Tibial nerve (tissue), 4 donors: ENCODE measurements at places on chromosomes 7 and 10. TPM values are rescaled to one million over a fixed set of nuclear protein-coding genes. Genes with fewer than 3 reads are reported as not detected.

GRCh38 chr10:21399392-21400035 is 126.0 kb downstream of the SKIDA1 start:
- no peak for DNase-seq
- H3K27ac ChIP-seq, result no peak overlapping the region
- H3K27me3 ChIP-seq, result no peaks in the 10 kb centered on the region
- H3K36me3 ChIP-seq, result no peaks in the 10 kb centered on the region
- no peak overlapping the region for H3K4me3 ChIP-seq

CDK1 gene
- 0.66 TPM for total RNA-seq

- DNase-seq, result no peak
- H3K4me3 ChIP-seq, result no peak overlapping the region
- H3K27me3 ChIP-seq, result no peaks in the 10 kb centered on the region
Observed at GRCh38 chr7:96414931-96415292, 93.0 kb upstream of the SLC25A13 start.

DNA sequence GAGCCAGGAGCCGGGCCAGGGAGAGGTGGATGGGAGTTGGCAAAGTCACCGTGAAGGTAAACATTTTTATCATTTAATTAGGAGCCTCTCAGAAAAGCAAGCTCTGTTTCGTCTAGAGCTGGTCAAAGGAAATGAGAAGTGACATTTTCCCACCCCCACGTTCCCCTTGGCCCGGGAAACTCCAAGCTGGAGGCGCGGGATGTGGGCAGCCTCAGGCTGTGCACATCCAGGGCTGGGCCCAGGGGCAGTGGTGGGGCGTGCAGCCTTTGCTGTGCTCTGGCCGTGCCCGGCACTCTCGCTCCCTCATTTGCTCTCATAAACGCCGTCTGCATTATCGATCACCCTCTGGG is 135.6 kb upstream of the RET start:
- DNase-seq, result no peak
- no peak overlapping the region for H3K27ac ChIP-seq
- no peaks in the 10 kb centered on the region for H3K36me3 ChIP-seq

POP7 gene
- total RNA-seq, result 34.5 TPM

- H3K4me1 ChIP-seq, result no peaks in the 10 kb centered on the region
- no peak for DNase-seq
- H3K36me3 ChIP-seq, result no peaks in the 10 kb centered on the region
- H3K27ac ChIP-seq, result no peak overlapping the region
Observed at GRCh38 chr7:13090959-13091358, 403.5 kb downstream of the ARL4A start.

RAB18 gene
- total RNA-seq, result 20.7 TPM

DNA sequence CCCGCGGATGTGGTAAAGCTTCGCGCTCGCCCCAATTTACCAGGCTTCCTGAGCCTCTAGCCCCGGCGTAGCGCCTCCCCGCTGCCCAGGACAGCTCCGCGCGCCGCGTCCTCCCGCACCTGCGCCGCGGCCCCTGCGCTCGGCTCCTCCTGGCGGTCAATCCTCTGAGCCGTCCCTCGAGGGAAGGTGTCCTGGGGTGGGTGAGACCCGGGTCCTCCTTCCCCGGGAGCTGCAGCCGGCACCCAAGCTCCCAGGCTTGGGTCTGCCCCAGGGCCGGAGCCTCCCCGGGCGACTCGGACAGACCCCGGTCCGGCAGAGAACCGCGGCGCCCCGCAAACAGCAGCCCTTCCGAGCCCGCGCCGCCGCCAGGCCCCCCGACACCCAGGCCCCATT is 512 bp downstream of the OSBPL3 start:
- H3K27ac ChIP-seq, result peak overlapping the region; percentile 78
- H3K36me3 ChIP-seq, result no peaks in the 10 kb centered on the region
- peaks cover 28% of the 10 kb centered on the region for H3K4me1 ChIP-seq
- no peaks in the 10 kb centered on the region for H3K27me3 ChIP-seq

ADAP1 gene
- 29.3 TPM for total RNA-seq

DNA sequence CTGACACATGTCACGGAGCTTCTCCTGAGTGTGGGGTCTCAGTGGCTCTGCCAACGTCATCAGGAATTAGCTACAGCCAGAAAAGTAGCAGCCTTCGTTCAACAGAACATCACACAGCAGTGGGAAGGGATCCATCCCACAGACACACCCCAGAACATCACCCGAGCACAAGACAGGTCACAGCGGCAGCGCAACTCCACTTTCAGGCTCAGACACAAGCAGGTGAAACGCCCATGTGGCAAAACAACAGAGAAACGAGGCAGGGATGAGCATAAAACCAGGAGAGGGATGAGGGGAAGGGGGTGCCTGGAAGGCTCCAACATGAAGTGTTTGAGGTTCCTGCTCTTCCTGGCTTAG is 44.8 kb downstream of the CAMK2B start:
- no peaks in the 10 kb centered on the region for H3K27me3 ChIP-seq
- H3K27ac ChIP-seq, result peak overlapping the region; percentile 80
- H3K4me3 ChIP-seq, result no peak overlapping the region
- H3K36me3 ChIP-seq, result no peaks in the 10 kb centered on the region
- peaks cover 4% of the 10 kb centered on the region for H3K4me1 ChIP-seq

DNA sequence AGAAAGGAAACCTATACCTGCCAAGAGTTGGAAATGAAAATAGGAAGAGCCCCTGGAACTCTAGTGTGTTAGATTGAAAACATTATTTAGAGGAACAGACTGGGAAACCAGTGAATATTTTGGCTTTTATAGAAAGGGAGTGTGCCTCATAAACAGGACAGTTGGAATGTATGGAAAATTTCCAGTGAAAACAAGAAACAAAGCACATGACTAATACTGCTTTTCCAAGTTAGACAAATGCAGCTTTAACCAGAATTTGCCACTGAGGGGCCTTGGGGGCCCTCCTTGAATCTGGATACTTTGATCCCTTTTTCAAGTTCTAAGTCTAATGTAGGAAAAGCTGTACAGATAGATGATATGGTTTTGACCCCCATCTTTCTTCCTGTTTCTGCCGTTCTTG is 21.2 kb downstream of the ITGB8 start:
- no peaks in the 10 kb centered on the region for H3K36me3 ChIP-seq
- H3K27me3 ChIP-seq, result no peaks in the 10 kb centered on the region
- H3K4me1 ChIP-seq, result no peaks in the 10 kb centered on the region

- no peak overlapping the region for H3K27ac ChIP-seq
- no peaks in the 10 kb centered on the region for H3K36me3 ChIP-seq
- no peaks in the 10 kb centered on the region for H3K27me3 ChIP-seq
- DNase-seq, result no peak
- H3K4me1 ChIP-seq, result peaks cover 5% of the 10 kb centered on the region
- no peak overlapping the region for H3K4me3 ChIP-seq
Observed at GRCh38 chr10:61959814-61960213, 58.3 kb downstream of the ARID5B start.

DNA sequence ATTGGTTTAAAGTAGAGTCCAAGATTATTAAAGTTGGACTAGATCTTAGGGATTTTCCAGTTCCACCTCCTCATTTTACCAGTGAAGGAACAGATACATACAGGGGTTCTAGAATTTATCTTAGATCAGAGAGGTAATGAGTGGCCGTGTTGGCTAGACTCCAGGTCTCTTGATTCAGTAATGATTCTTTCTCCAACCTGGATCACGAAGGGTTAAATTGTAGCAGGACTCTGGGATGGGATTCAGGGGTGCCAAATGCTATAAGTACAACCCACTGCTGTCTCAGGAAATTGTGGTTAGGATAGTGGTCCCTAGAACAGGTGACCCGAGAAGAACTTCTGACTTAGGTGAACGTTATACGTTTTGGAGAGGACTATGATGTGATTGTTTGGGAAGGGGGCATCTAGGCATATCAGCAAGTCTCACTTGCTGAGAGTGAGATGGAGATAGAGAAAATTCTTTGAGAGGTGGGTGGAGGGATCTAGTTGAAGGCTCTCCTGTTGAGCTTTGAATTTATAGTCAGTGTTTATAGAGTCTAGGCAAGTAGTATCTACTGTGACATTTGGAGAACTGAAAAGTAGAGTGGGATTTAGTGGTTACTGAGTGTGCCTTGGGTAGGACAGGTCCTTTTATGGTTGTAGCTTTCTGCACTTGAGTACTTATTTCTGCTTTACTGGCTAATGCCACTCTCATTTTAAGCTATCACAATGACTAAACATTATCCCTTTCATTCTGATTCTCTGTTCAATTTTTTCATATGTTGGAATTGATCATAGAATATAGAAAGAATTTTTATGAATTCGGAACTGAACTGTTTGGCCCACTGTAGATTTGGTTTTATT is 58.3 kb downstream of the ST7 start:
- H3K27ac ChIP-seq, result no peak overlapping the region
- H3K27me3 ChIP-seq, result no peaks in the 10 kb centered on the region
- no peak overlapping the region for H3K4me3 ChIP-seq
- no peaks in the 10 kb centered on the region for H3K36me3 ChIP-seq

- H3K4me3 ChIP-seq, result no peak overlapping the region
- no peak for DNase-seq
- H3K27me3 ChIP-seq, result no peaks in the 10 kb centered on the region
- no peak overlapping the region for H3K27ac ChIP-seq
Observed at GRCh38 chr10:3324612-3325038, 152.0 kb upstream of the PITRM1 start.

GRCh38 chr10:24097751-24098207 is 111.2 kb upstream of the KIAA1217 start:
- no peak for DNase-seq
- H3K4me1 ChIP-seq, result no peaks in the 10 kb centered on the region
- no peaks in the 10 kb centered on the region for H3K36me3 ChIP-seq
- no peak overlapping the region for H3K4me3 ChIP-seq
- H3K27me3 ChIP-seq, result no peaks in the 10 kb centered on the region

DNA sequence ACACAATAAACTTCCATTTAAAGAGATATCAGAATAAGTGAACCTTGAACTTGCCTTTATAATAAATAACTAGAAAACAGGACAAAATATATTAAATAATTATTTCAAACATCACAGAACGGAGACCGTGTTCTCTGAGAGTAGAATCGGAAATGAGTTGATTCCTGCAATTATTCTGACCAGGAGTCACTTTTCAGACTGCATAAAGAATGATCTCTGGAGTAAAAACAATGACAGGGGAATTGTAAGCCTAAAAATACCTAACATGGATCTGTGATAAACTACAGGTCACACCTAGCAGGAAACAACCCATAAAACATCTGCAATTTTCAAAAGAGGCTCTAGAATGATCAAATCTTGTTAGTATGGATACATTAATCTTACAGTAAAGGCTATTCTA is 577.5 kb upstream of the SORCS1 start:
- no peak overlapping the region for H3K4me3 ChIP-seq
- H3K4me1 ChIP-seq, result no peaks in the 10 kb centered on the region
- H3K27me3 ChIP-seq, result no peaks in the 10 kb centered on the region
- H3K27ac ChIP-seq, result no peak overlapping the region

DNA sequence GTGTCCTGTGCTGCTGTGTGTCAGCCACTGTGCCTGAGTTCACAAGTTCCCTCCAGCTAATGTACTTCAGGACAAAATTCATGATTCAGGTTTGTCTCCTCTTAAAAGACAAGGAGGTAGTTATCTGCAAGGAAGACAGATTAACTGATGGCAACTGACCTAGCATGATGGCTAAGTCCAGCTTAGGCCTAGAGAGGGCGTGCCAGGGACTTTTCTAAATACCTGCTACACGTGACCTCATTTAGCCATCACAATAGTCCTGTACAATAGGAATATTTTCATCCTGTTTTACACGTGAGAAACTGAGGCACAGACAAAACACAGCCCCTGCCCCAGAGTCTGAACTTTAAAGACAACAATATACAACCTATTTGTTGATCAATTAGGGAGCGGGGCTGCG is 275.7 kb downstream of the XPNPEP1 start:
- H3K4me3 ChIP-seq, result no peak overlapping the region
- H3K27ac ChIP-seq, result no peak overlapping the region
- no peaks in the 10 kb centered on the region for H3K27me3 ChIP-seq
- H3K36me3 ChIP-seq, result no peaks in the 10 kb centered on the region

- peaks cover 3% of the 10 kb centered on the region for H3K4me1 ChIP-seq
- no peak overlapping the region for H3K4me3 ChIP-seq
- DNase-seq, result no peak
- no peaks in the 10 kb centered on the region for H3K27me3 ChIP-seq
Observed at GRCh38 chr7:37945336-37945735, 24.9 kb downstream of the EPDR1 start.

- H3K4me1 ChIP-seq, result peaks cover 4% of the 10 kb centered on the region
- no peak overlapping the region for H3K27ac ChIP-seq
- H3K36me3 ChIP-seq, result no peaks in the 10 kb centered on the region
- no peak overlapping the region for H3K4me3 ChIP-seq
- no peaks in the 10 kb centered on the region for H3K27me3 ChIP-seq
Observed at GRCh38 chr10:102269017-102269416, 23.7 kb downstream of the GBF1 start.

DNA sequence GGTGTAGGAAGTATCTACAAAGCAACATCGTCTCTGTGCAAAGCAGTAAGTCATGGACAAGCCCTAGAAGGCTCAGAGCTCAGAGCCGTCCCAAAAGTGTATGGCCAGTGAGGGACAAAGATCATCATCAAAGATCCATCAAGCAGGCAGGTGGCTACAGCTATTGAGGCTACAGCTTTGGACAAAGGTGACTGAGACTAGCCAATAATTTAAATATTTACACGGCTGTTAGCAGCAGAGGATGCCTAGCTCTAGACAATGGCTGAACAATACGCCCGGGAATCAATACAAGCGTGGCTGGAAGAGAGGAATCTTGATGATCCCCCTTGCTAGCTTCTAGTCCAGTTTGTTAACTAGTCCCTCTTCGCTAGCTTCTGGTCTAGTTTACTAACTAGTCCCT is 17.9 kb downstream of the NMT2 start:
- H3K4me3 ChIP-seq, result no peak overlapping the region
- DNase-seq, result no peak
- no peaks in the 10 kb centered on the region for H3K36me3 ChIP-seq
- H3K27me3 ChIP-seq, result no peaks in the 10 kb centered on the region

DNA sequence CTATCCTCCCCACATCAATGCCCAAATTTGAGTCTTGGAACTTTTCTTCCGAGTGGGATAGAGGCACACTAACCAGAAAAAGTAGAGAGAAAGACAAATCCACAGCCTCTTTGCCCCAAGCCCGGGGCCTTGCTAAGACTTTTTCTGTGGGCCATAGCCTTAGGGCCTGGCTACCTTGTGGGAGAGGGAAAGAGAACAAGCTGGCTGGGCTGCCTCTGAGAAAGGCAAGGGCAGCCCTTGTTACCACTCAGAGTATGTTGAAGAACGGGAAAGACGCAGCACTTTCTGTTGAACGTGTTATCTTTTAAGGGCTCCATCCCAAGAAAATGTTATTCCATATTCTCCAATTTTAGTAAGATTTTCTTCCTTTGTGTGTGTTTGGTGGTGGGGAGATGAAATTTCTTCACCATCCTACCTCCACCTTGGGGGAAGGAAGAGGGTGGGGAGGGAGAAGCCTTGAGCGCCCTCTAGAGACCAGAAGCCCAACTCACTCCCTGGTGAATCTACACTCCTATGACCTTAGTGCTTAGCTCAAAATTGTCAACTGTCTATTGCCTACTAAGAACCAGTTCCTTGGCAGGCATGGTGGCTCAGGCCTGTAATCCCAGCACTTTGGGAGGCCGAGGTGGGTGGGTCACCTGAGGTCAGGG is 3.9 kb upstream of the NRF1 start:
- no peak overlapping the region for H3K4me3 ChIP-seq
- no peak for DNase-seq
- H3K27ac ChIP-seq, result no peak overlapping the region
- H3K27me3 ChIP-seq, result no peaks in the 10 kb centered on the region
- peaks cover 24% of the 10 kb centered on the region for H3K4me1 ChIP-seq
- peaks cover 25% of the 10 kb centered on the region for H3K36me3 ChIP-seq

GRCh38 chr10:73522263-73522662 is 26.4 kb upstream of the PPP3CB start:
- peaks cover 95% of the 10 kb centered on the region for H3K36me3 ChIP-seq
- H3K27ac ChIP-seq, result no peak overlapping the region
- H3K4me1 ChIP-seq, result no peaks in the 10 kb centered on the region
- no peak for DNase-seq
- no peak overlapping the region for H3K4me3 ChIP-seq

GRCh38 chr7:96388166-96388565 is 66.3 kb upstream of the SLC25A13 start:
- H3K36me3 ChIP-seq, result no peaks in the 10 kb centered on the region
